ENCODE measurements at places on chromosomes 6 and 20.

- no peak for DNase-seq
Observed at GRCh38 chr6:43186706-43187105, 4.7 kb downstream of the CUL9 start.

DNA sequence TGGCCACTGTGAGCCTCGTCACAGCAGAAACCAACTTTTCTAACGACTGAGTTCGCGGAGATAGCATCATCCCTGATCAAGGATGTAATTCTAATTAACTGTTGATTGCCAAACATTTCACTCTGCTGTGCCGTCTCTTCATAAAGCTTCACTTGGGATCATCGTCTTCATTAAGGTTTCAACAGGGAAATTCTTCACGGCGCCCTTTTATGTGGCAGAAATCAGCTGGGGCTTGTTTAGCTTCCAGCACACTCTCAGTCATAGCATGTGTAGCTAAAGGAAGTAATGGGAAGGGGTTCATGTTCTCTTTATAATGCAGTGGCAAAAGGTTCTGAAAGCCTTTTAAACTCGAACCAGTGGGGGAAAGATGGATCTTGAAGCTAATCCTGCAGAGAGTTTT, 8.9 kb upstream of the ADRM1 start:
- no peak for DNase-seq

DNA sequence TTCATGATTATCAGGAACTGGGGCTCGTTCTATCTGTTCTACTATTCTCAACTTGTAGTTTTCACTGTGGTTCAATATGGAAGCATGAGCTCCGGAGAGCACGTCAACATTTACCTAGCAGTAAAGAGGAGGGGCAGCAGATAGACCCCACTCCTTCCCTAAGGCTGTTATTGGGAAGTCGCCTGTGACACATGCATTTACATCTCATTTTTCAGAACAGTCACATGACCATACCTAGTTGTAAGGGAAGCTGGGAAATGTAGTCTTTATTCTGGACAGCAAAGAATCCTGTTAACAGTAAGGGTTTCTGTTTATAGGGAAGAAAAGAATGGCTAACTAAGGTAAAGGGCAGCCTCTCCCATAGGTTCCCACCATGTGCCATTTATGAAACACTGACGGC, 158.3 kb downstream of the ZFP64 start:
- DNase-seq: no peak

GRCh38 chr6:25239498-25239897, 39.7 kb upstream of the CARMIL1 start:
- DNase-seq: no peak

DNA sequence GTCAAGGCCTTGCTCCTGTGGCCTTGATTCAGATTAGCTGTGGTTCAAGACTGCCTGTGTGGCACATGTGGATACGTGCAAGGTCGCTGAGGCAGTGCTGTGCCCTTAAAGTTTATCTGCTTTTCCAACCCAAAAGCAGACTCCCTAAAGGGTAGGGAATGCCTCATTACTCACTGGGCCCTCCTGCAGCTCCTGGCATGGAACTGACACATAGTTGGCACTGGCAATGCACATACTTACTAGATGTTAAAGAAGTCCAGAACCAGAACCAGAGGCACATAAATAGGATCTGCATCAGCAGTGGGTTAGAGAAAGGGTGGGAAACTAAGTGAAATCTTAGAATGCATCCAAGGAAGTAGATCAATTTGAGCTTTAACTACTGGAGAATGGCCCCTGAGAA, 90.6 kb upstream of the MLN start:
- no peak for DNase-seq

- no peak for DNase-seq
Observed at GRCh38 chr6:3669916-3670315, 81.6 kb downstream of the PXDC1 start.

DNA sequence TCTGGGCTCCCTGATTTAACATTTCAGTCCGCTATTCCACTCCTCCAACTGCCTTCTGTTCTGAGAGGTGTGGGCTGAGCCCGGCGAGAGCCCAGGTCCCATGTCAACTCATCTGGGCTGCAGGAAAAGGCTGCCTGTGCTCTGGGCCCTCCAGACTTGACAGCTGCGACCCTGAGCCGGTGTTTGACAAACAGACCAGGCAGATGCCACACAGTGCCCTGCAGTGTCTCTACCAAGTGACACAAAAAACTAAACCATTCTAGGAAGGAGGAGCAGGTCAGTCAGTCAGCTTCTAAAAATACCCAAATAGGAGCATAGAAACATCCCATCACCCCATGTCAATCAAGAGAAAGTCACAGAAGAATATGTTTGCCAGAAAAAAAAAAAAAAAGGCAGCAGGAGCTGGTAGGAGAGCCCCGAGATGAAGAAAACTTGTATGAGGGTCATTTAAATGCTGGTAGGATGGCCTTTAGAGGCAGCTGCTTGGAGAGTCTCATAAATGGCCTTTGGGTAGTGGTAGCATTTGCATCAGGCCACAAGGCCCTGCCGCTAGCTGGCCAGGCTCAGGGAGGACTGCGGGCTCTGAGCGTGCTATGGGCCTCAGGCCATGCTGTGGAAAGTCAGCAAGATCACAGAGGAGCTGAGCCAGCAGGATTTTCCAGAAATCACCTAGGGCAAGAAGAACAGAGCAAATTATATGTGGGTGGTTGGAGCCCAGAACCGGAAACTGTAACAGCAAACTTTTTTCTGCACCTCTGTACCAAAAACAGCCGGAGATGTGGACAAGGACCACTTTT, 36.6 kb upstream of the GFOD1 start:
- no peak for DNase-seq

GRCh38 chr6:166814390-166814789, 142.0 kb downstream of the RNASET2 start:
- peak; percentile 46 for DNase-seq

GRCh38 chr6:20340068-20340848, 61.4 kb upstream of the E2F3 start:
- peak; percentile 34 for DNase-seq

DNA sequence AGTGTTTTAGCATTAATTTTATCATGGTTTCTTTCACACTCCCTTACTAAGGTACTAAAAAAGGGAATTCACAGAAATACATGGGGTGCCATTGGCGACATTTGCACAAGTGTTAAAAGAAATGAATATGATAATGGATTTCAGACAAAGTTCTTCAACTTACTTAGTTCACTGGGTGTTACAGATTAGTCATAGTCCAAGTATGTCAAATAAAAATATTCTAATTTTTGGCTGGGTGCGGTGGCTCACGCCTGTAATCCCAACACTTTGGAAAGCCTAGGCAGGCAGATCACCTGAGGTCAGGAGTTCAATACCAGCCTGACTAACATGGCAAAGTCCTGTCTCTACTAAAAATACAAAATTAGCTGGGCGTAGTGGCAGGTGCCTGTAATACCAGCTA, 286.1 kb upstream of the TFAP2D start:
- no peak for DNase-seq

- DNase-seq: no peak
Observed at GRCh38 chr6:15618685-15619084, 44.1 kb downstream of the DTNBP1 start.

DNA sequence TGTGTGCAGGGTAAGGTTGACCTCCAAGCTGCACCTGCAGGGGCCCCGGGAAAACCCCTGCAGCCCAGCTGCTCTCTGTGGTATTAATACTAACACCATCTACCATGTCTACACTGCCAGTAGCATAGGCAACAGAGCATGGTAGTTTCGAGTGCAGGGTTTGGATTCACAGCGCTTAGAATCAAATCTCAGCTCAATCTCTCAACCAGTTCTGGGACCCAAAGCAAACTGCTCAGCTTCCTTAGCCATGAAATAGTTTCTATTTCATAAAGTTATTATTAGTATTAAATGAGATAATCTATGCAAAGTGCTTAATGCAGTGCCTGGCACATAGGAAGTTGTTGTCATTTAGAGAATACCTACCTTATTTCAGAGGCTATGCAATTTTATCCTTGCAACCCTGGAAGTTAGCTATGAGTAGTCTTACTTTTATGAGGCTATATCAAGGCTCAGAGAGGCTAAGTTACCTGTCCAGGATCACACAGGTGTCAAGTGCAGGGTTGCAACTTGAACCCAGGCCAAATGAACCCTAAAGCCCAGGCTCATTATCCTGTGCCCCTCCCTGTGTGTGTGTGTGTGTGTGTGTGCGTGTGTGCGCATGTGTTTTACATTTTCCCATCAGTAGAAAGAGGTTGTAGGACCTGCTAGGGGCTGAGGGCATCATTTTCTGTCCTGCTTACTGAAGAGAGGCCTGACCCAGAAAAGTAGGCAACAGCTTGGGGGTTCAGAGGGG, 27.6 kb upstream of the MRPS18A start:
- no peak for DNase-seq

DNA sequence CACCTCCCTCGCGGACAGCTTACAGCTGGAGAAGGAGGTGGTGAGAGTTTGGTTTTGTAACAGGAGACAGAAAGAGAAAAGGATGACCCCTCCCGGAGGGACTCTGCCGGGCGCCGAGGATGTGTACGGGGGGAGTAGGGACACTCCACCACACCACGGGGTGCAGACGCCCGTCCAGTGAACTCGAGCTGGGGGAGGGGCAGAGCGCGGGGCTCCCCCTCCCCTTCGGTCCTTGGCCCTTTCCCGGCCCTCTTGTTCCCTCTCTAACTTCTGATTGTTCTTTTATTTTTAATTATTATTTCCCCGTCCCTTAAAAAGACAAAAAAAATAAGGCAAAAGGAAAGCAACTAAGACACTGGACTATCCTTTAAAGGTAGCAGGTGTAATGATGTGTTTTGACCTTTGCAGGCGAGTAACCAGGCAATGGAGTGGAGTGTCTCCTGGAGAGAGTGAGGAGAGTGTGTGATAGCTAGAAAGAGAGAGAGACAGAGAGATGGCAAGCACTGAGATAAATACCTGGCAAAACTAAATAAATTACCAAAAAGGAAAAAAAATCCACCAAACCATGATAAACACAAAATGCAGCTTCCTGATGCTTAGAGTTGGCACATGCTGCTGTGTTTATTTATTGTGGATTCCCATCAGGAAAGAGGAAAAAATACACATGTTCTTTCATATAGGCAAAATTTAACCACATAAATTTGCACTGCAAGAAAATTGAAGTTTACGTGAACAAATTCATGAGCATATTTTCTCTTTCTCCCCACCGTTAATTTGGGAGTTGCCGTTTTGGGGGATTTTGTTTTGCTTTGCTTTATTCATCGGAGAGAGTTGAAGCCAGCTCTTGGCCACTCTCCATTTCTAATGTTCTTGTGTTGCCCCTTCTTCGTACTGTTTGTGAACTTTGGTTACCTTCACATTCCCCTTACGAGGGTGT, 1.9 kb downstream of the POU3F2 start:
- peak; percentile 33 for DNase-seq

GRCh38 chr20:52470561-52470960, 279.0 kb upstream of the ZFP64 start:
- DNase-seq: no peak

DNA sequence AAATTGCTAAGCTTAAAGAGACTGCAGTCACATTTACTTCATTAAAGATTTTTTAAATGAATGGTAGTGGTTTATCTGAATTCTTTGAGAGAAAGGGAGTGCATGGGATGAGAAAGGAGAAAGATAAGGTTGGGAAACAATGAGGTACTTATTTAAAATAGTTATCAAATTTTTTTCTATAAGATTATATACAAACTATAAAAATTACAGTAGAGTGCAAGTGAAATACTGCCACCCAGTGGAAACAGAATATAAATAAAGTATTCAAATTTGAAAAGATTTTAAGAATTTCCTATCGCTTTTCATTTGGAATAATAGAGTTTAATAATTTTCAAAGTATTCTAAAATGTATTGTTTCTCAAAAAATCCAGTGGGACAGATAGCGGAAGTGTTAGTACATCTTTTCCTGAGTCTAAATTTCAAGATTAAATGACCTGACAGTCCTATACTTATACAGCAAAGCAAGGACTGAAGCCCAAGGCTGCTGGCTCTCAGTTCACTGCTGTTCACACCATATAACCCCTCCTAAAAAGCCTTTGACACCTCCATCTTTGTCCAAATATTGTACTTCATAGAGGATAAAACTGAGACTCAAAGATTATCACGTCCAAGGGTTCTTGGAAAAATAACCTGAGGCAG, 31.1 kb downstream of the EPM2A start:
- no peak for DNase-seq

GRCh38 chr6:26554447-26554696, 16.2 kb downstream of the HMGN4 start:
- DNase-seq: no peak

- DNase-seq: no peak
Observed at GRCh38 chr6:55293116-55293515, 34.2 kb upstream of the GFRAL start.

- DNase-seq: peak; percentile 60
Observed at GRCh38 chr6:16471222-16471909, 233.0 kb downstream of the GMPR start.

GRCh38 chr6:30826961-30827342, 57.4 kb upstream of the DDR1 start:
- no peak for DNase-seq

- DNase-seq: no peak
Observed at GRCh38 chr6:47438481-47439347, 38.9 kb upstream of the CD2AP start.

- no peak for DNase-seq
Observed at GRCh38 chr20:20237093-20237959, 130.6 kb upstream of the INSM1 start.

DNA sequence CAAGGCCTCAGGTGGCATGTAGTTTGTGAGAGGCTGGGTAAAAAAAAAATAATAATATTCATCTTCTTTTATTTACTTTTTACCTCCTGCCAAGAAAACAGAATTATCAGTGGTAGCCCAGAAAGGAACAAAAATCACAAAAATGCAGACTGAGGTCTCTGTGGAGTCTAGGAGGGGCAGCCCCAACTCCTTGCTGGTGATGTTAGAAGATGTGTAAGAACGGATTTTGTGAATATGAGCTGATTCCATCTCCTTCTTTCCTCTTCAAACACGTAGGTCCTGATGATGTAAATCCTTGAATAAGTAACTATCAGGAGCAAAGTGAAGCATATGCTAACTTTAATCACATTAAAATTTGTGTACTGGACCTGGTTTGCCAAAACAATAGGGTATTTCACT, 226.8 kb downstream of the EYA4 start:
- no peak for DNase-seq

DNA sequence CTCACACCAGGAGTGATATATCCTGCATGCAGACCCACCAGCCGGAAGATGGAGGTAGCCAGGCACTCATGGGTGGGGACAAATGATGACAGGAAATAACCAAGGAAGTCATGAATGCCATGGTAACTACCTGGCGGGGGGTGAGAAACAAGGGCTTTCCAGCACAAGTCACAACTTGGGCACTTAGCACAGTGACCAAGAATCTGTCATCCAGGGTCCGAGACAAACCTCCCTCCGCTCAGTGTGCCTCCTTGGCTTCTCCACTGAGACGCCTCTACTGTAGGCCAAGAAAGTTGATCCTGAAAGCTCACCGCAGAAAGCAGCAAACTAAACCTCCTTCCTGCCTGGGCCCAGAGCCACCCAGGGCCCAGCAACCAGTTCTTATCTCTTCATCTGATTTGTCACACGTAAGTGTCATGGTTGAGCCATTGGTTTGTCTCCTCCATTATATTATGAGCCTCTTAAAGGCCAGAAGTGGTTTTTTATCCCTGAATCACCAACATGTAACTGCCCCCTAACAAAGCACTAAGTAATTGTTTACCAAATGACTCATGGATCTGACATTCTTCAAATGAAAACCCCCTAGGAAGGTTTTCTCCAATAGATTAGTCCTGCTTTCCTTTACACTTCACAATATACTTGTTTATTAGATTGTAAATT, 84.3 kb upstream of the TAB2 start:
- no peak for DNase-seq
